ENCODE measurements at places on chromosomes 6 and 20.

- DNase-seq, result no peak
These were observed 5.9 kb upstream of the ADRM1 start for GRCh38 chr20:62296724-62297448.

DNA sequence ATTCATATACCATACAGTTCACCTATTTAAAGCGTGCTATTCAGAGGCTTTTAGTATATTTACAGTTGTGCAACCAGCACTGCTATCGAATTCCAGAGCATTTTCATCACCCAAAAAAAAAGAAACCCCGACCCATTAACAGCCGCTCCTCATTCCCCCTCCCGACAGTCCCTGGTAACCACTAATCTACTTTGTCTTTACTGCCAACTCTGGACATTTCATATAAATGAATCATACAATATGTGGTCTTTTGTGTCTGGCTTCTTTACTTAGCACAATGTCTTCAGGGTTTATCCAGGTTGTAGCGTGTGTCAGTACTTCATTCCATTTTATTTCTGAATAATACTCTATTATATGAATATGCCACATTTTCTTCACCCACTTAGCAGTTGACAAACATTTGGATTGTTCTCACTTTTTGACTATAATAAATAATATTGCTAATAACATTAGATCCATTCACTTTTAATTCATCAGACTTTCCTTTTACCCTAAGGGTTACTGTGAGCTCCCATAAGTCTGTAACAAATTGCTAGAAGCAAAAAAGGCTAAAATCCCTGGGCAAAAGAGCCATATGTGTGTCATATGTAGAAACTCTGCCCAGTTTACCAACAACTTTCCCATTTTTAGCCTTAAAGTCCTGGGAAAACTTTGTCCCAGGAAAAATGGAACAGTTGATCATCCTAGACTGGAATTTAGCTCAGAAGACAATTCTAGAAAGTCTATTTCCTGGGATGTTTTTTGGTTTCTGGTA, 23.2 kb upstream of the ROS1 start:
- DNase-seq, result no peak

DNA sequence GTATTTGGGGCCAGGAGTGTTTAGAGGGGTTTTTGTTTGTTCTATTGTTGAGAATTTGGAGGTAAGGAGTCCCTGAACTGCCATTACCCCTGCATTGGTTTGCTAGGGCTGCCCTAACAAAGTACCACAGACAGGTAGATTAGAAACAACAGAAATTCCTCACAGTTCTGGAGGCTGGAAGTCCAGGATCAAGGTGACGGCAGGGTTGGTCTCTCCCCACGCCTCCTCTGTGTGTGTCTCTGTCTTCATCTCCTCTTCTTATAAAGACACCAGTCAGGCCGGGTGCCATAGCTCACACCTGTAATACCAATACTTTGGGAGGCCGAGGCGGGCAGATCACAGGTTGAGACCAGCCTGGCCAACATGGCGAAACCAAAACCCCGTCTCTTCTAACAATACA, 97.1 kb upstream of the FAM8A1 start:
- DNase-seq, result no peak

- DNase-seq, result no peak
These were observed 33.5 kb downstream of the SMAP1 start for GRCh38 chr6:70700922-70701876.

DNA sequence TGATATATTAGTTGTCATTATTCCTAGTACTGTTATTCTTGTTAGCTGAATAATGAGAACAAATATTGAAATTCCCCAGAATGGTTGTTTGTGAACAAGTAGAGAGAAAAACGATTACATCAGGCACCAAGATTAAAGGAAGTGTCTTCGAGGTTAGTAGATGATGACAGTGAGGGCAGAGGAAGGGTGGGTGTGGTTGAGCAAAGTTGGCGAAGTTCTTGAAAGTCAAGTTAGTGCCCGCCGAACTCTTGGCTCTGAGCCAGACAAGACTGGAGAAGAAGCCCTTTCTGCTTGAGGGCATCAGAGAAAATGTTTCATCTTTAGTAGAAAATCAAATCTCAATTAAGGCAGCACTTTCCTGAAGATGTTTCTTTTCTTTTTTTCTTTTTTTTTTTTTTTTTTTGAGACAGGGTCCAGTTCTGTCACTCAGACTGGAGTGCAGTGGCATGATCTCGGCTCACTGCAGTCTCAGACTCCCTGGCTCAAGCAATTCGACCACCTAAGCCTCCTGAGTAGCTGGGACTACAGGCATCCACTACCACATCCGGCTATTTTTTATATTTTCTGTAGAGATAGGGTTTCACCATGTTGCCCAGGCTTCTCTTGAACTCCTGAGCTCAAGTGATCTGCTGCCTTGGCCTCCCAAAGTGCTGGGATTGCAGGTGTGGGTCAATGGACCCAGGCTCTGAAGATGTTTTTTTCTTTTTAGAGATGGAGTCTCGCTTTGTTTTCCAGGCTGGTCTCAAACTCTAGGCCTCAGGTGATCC, 77.1 kb downstream of the SGK1 start:
- DNase-seq, result peak; percentile 63

DNA sequence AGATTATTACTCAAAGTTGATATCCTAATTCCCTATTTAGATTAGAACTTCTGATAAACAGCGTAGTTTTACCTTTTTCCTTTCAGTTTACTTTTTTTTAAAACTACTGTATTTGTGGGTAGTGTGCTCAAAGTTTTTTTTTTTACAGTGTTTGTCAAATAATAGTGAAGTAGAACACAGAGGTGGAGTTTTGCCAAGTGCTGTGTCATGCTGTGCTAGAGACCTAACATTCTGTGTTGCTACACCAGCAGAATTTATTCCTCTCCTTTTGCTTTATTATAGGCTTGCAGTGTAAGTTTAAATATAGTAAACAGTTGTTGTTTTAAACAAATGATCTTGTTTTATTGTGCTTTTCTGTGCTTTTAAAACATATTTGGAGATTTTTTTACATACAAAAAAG, 125.4 kb downstream of the HIVEP1 start:
- no peak for DNase-seq

DNA sequence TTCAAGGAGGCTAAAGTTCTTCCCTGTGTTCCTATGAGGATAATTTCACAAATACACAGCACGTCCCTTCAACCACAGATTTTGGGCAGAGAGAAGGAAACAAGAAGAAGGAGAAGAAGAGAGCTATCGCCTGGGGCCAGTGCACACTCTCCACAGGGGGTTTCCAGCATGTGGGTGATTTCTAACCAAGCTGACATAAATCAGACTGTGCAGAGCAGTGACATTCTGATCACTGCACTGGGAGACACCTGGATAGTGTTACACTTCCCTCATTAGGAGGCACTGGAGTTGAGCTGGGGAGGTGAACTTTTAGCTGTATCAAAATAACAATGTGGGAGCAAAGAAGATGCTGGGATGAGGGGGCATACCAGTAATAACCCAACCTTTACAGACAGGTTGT, 71.8 kb upstream of the CENPW start:
- DNase-seq, result no peak

DNA sequence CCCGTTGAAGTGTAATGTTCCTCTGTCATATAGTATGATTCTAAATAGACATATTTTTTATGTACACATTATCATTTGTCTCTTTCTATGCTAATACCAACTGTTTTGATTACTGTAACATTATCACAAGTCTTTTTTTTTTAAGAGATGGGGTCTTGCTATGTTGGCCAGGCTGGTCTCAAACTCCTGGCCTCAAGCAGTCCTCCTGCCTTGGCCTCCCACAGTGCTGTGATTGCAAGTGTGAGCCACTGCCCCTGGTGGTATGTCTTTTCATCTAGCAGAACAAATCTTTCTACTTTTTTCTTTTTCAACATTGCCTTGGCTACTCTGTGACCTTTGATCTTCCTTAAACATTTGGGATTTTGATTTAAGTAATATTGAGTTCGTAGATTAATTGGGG, 57.7 kb downstream of the SLX4IP start:
- no peak for DNase-seq

- DNase-seq, result no peak
These were observed 59.0 kb downstream of the AFG1L start for GRCh38 chr6:108353853-108354252.

- DNase-seq, result no peak
These were observed 39.4 kb downstream of the ITCH start for GRCh38 chr20:34402461-34402860.

- no peak for DNase-seq
These were observed 69.5 kb upstream of the SULF2 start for GRCh38 chr20:47854687-47855212.

DNA sequence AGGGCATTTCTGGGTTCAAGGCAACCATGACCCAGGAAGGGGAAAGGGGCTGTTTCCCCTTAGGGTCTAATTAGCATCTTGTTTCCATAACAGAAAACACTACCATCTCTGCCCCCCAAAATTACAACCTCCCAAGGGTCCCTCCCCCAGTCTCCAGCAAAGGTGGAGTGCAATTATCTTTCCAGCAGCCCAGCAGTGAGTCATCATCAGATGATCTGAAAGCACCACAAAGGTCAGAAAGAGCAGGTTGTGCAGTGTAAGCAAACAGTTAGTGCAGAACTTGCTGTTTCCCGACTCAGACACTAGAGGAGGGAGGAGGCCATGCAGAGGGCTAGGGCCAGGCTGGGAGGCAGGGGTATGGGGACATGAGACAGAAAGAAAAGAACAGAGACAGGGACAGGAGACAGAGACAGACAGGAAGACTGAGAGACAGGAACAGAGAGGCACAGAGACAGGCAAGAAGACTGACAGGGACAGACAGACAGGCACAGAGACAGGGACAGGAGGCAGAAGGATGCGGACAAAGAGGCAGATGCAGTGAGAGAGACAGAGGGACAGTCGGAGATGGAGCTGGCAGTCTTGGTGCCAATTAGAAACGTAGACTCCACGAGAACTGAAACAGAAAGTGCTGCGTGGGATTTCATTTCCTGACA, 62.5 kb downstream of the PYGB start:
- peak; percentile 67 for DNase-seq

- DNase-seq, result no peak
These were observed 338.9 kb downstream of the ESR1 start for GRCh38 chr6:152146385-152146784.

- no peak for DNase-seq
These were observed 27.8 kb upstream of the PREP start for GRCh38 chr6:105430685-105431084.

DNA sequence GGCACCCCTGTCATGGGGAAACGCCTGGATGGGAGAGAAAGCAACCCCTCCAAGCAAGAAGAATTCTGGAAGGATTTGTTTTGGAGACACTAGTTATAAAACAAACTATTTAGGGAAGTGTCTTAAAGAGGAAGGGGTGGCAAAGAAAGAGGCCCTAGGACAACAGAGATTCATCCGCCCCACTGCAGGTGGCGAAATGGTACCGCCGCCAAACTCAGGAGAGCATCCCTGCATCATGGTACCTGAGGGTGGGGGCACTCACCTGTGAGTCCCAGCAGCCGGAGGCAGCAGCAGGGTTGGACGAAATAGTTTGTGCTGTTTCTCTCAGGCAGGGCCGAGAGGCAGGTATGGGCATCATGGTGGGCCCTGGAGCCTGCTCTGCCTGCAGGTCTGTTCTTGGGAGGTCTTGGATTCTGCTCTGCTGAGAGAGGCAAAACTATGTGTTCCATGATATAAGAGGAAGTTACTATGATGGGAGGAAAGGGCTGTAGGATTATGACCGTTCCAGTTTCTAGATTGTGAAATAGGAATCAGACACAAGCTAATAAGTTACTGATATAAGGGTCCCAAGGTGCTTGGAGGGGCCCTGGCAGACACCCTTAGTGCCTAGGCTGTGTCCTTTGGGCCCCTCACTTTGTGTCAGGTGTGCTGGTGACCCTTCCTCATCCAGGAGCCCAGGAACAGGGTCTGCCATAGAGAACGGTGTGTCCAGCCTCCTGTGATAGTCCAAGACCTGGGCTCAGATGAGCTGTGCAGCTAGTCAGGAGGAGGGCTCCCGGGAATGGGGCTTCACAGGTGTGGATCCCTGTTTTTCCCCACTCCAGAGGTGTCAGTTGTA, 20.4 kb downstream of the SIRPD start:
- peak; percentile 27 for DNase-seq

GRCh38 chr20:34061695-34062094, 50.3 kb downstream of the EIF2S2 start:
- no peak for DNase-seq

DNA sequence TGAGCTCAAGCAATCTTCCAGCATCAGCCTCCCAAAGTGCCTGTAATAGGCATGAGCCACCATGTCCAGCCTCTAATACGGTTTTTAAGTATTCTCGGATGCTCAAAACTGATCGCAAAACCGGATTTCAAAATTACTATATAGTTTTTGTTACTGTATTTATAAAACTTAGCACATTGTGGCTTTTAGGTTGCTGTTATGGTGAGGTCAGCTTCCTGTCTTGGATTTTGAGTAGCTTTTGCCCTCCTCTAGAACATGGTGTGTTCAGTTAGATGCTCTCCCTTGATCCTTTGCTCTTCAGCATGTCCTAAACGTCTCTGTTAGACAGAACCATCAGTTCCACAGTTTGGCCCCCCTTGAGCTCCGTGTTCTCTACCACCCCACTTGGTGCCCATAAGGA, 96.2 kb downstream of the RPP40 start:
- no peak for DNase-seq

DNA sequence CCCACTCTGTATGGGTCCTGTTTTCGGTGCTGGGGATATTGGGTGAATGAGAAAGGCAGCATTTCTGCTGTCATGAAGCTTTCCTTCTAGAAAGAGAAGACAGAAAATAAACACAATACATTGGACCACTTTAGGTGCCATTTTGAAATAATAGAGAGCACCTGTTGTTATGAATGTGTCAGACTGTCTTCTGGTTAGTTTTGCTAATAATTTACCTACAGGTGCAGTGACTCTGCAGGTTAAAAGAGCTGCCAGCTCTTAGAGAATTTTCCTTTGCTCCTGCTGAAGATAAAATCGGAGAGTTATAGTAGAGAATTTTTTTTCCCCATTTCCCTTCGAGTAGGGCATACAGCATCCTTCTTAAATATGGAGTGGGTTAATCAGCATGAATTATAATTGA, 21.9 kb upstream of the GCLC start:
- DNase-seq, result no peak

DNA sequence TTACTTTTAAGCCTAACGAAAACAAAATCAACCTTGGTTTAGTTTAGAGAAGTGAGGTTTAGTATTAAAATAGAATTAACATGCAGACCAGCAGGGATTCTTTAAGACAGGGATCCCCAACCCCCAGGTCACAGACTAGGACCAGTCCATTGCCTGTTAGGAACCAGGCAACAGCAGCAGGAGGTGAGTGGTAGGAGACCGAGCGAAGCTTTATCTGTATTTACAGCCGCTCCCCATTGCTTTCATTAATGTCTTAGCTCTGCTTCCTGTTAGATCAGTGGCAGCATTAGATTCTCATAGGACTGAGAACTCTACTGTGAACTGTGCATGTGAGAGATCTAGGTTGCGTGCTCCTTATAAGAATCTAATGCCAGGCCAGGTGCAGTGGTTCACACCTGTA, 225.9 kb downstream of the NKAIN2 start:
- DNase-seq, result no peak

DNA sequence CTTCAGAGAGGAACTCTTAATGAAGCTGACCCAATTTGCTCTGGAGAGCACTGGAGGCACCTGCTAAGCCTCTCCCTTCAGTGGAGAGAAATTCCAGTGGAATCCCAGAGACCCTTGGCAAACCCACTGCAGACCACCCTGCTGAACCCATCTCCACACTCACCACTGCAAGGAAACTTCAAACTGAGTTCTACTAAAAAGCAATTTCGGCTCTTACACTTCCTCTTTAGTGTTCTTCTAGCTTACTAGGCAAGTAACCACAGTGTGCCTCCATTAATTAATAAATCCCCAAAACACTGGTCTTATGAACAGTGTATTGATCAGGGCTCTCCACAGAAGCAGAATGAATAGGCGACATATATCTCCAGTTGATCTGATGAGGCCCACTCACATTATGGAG, 43.0 kb upstream of the HLA-E start:
- no peak for DNase-seq

GRCh38 chr20:63471717-63471980, 806 bp downstream of the KCNQ2 start:
- no peak for DNase-seq

GRCh38 chr6:165834613-165835259, 171.7 kb upstream of the PDE10A start:
- DNase-seq, result no peak
